Hematopoietic multipotent progenitor cell treated with erythropoietin and hydrocortisone succinate and interleukin-3 and kit ligand, for 8 days (in vitro differentiated cells): ENCODE measurements at places on chromosomes 7 and 10.
A peak's percentile ranks its signal among the peaks of the same experiment; 100 is the strongest.

DNA sequence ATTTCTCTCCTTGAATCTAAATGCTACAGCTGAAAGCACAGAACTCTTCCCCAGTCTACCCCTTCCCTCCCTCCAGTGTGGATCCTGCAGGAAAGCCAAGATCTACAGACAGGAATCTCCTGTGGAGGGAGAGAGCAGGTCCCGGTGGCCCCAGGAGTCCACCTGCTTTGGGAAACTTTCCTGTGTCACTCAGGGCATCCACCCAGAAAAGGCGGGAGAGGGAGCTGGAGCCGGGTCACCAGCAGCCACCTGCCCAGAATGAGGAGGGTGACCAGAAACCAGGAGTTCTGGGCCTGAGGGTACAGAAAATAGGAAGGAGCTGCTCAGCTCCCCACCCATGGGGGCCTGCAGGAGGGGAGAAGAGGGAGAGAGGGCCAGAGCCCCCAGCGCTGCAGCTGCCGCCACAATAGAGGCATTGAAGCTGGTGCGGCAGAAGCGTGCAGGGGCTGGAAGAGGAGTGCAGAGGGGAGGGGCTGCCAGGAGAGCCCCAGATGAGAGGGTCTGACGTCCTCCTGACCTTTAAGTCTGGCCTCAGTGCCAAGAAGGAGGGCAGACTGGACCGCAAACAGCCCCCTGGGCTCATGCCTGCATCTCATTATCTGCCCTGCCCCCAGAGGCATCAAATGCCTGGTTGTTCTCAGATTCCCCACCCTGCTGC, 56.3 kb upstream of the TMEM72 start:
- DNase-seq = no peak

DNA sequence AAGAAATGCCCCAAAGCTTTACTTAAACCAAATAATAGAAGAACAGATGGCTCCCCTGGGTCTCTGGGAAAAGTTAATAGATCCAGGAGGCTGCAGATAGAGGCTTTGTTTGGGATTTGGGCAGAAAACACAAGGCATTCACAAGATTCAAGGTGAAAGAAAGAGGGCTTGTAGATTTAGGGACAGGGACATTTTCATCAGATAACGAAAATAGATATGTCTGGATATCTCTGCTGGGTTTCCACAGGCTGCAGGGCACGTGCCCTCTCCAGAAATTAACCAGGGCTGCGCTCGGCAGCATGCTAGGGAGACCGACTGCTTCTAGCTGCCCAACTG, 14.9 kb downstream of the CARD11 start:
- no peak for DNase-seq

GRCh38 chr7:23383225-23383624, 84.1 kb downstream of the MALSU1 start:
- no peak for DNase-seq

DNA sequence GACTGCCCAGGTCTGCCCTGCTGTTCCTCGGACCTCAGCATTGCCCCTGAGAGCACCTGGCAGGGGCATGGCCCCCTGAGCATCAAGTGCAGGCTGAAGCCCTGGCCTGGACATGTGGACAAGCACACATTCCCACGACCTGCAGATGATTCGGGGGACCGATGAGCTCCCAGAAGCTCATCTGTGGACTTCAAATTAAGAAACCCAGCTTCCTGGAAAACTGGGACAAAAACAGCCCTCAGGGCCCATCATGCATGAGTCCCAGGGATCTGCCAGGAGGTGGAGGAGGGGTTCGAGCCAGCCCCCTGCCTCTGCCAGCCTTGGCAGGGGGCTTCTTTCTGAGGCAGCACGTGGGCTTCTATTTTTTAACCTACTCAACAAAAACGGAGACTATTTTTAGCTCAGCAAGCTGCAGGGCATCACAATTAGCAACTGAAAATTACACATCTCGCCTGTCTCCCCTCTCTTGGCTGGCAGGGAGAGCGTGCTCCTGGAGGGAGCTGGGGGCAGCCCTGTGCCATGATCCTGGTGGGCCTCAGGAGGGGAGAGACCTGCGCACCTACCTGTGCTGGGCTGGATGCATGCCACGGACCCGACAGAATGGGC, 51.8 kb downstream of the RASGEF1A start:
- DNase-seq = no peak

GRCh38 chr7:106566196-106566595, 94.8 kb downstream of the CCDC71L start:
- no peak for DNase-seq

- DNase-seq = no peak
Measured at GRCh38 chr10:45135443-45136198, 134.9 kb downstream of the ZNF22 start.

GRCh38 chr7:100486111-100486636, 2.4 kb downstream of the NYAP1 start:
- DNase-seq = no peak

DNA sequence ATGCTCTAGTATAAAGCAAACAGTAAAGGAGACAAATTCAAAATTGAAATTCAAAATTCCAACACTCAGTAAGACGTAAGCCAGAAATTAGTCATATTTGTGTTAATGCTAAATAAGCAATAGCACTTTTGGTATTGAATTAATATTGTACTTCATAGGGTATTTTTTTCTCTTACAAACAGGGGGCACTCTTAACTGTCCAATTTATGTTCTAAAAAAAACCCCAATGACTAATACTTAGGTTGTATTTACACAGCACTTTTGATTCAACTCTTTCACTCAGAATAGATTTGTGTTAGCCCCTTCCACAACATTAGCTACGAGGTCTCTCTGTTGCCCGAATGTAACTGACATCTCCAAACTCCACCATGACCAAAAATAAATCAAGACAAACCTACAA, 284.9 kb upstream of the COBL start:
- DNase-seq = no peak

GRCh38 chr7:104040666-104041065, 51.2 kb upstream of the RELN start:
- no peak for DNase-seq

DNA sequence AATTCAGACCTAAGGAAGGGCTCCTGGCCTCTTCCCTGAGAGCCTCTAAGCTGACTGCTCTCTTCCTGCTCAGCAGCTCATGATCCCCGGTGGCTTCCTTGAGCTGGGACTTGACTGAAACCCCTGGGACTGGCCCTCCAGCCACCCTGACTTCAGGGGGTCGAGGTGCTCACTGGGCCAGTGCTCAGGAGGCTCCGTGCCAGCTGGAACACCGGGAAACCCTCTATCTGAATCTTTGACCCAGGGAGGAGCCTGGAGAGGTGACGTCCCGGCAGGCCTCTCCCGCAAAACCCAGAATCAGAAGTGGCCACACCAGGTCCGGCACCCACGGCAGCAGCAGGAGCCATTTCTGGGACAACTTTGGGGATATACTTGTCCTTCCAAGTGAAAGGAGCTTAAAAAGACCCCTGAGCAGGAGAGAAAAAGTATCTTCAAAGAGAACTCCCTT, 110.7 kb downstream of the WDR37 start:
- no peak for DNase-seq

GRCh38 chr10:129958148-129958628, 5.9 kb downstream of the EBF3 start:
- no peak for DNase-seq

- DNase-seq = no peak
Measured at GRCh38 chr10:63437116-63437949, 28.4 kb downstream of the JMJD1C start.

DNA sequence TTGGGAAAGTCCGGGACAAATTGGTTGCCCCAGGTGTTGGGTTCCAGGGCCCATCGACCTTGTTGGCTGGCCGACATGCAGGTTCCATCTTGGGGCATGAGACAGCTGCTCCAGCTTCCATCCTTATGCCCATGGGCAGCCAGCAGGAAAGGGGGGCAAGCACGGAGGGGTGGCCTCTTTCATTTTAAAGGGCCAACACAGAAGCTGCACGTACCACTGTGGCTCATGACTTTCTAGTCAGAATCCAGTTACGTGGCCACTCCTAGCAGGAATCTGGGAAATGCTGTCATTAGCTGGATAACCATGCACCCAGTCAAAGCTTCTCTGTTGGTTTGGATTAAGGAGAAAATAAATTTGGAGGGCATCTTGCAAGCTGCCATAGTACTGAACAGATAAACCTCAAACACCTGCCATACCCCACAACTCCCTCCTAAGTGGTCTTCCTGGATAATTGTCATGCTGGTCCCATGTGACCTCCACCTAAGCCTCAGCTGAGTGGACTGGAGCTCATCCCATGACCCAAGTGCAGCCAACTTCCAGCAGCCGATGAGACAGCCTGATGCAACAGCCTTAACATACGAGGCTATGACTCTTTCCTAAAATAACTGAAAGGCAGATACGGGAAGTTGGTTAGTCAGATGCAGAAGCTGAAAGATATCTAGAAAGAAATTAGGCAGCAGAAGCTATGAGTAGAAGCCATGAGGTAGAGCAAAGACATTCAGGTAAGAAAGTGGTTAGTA, 21.4 kb upstream of the GSDME start:
- DNase-seq = no peak

DNA sequence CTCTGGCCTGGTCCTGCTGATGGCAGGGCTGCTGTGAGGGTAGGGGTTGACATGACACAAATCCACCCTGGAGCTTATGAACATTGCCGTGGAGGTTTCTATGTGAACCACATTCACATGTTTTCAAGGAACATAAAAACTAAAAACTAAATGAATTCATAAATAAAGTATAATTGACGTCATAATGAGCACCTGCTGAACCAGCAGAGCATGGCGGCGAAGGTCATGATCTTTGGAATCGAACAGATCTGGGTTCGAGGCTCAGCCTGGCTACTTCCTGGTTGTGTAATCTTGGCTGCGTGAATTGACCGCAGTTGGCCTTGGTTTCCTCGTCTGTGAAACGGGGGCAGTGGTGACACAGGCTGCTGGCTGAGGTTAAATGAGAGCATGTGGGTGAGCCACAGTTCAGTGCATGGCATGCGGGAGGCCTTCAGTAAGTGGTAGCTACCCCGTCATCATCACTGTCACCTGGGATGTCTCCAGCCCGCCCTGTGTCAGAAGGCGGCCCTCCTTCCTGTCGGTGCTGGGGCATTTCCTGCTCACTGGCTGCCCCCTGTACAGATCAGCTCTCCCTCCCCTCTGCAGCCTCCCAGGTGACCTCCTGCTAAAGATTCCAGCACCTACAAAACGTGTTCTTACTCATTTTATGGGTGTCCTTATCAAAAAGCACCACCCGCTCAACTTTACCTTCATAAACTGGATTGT, 190.3 kb upstream of the SHH start:
- DNase-seq = no peak

DNA sequence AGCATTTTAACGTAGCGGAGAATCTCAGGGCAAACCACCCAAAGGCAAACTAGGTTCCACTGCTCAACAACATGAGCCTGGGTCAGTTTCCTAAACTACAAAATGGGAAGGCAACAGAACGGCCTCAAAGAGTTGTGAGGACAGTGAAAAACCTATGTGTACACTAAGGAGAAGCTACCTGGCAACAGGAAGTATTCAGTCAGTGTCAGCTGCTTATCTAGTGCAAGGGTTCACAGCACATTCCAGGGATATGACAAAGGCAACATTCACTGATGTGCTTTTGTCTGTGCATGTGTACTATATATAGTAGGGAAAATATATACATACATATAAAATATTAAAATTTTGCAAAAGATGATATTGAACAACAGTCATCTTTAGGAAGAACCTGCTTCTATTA, 17.2 kb downstream of the NUDCD3 start:
- DNase-seq = no peak

DNA sequence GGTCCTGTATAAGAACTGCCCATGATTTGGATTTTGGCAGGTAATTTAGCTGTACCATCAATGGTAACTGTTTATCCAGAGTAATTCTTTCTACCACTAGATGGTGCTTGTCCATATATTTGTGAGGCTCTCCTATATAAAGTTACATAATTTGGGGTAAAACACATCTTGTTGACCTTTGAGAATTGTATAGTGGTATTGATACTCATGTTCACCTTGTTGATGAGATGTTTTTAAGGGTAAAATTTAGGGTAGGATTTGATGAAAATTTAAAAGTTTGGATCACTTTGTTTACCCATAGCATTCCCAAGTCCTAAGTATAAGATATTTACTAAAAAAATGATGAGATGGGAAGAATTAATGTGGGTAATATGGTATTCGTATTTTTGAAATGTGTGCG, 31.6 kb downstream of the ST7 start:
- DNase-seq = peak; percentile 68

GRCh38 chr10:124242365-124242764, 149.0 kb upstream of the CHST15 start:
- DNase-seq = no peak

GRCh38 chr10:22436526-22436892, 91.2 kb downstream of the SPAG6 start:
- no peak for DNase-seq

DNA sequence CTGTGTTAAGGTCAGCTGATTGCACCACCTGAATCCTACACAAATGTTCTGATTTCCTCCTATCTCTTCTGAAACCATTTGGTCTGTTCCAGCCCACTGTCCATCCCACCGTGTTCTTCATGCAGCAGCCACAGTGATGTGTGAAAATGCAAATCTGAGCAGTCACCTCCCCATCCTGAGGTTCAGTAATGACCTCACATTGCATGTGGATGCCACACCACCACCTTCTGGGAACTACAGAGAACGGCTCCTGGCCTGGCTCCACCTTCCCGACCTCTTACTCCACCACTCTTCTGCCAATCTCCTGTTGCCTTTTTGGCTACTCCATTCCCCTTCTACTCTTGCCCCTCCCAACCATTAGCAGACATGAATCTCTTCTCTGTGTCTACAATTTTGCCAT, 244.4 kb downstream of the TNS3 start:
- DNase-seq = peak; percentile 16

DNA sequence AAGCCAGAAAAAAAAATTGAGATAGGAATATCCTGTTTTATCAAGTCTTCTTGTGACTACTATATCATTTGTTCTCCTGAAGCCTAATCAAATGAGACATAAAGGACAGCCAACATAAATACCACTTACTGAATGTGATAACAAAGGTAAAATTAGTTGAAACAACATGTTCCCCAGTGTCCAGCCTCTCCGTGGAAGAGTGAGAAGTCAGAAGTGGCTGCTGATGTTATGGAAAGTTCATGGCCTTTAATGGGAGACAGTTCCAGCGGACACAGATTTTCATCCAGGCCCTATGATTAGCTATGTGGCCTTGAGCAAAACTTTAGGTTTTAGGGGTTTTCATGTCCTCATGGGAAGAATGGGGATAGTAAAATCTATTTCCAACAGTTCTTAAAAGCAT, 724.3 kb downstream of the SUGCT start:
- DNase-seq = no peak

DNA sequence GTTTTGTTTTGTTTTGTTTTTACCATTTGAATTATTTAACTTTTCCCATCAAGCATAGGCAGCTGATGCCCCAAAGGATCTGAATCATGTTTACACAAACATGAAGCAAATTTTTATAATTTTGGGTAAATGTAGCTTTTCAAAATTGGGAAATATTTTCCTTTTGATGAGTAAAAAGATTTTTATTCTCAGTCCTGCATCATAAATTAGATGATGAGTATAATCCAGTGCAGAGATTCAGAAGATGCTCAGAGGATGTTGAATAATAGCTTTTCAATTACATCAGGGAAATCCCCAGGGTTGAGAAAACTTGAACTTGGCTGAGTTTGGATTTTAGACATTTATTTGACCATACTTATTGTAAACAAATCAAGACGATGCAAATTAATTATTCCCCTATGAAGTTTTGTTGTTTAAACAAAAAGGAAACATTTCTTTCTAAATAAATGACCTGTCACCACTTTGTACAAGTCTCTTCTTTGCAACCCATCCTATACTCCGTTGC, 121.7 kb downstream of the FAM204A start:
- no peak for DNase-seq
